ENCODE measurements at places on chromosomes 2 and 18.

- DNase-seq, result no peak
Measured at GRCh38 chr2:127598711-127599110, 47.2 kb upstream of the GPR17 start.

DNA sequence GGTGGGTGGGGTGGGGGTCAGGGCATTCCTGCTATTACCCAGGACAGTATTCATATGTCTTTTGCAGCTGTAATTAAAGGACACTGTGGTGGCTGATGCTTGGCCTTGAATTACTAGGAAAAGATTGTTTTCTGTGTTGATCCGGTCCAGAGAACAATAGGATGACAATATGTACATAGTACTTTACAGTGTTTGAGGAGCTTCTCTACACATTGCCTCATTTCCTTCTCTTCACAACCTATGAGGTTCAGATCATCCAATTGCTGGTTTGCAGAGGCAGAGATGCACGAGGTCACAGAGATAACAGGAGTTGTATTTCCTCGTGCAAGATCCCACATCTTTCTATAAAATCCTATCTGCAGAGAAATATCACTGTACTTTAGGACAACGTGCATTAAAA lies 119.5 kb downstream of the LIPG start:
- DNase-seq, result no peak

DNA sequence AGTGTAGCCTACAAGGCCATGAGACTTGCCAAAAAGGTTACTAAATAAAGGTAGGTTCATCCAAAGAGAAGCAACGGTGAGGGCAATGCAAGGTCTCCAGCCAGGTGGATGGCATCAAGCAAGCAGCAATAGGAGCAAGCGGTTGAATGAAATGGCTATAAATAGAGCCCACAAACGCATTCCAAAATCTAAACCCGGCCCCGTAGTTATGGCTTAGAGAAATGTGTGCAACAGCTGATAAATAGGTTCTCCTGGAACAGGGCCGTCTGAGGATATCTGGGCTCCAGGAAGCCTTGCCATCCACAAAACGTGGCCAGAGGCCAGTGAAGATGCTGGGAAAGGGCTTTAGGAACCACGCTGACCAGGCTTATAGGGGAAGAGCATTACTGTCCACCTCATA lies 146.1 kb upstream of the PID1 start:
- no peak for DNase-seq

- no peak for DNase-seq
Measured at GRCh38 chr2:164710837-164711765, 89.8 kb upstream of the GRB14 start.

- peak; percentile 14 for DNase-seq
Measured at GRCh38 chr2:224357098-224357901, 44.6 kb downstream of the FAM124B start.

GRCh38 chr2:180692322-180692721 lies 288.1 kb upstream of the UBE2E3 start:
- no peak for DNase-seq

DNA sequence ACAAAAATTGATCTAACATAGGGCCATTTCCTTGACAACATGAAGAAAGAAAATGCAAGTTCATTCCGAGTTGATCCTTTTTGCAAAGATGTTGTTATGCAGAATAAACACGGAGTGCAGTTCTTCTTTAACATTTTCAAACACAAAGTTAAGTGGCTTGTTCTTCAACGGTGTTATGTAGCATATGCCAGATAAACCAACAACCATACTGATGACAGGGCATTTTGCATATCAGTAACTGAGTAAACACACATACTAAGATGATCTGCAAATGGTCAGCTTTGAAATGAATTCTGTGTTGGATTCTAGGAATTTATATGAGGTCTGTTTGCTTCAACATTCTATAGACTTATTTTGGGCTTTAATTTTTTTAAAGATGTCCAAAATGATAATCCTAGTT lies 266.4 kb downstream of the GPD2 start:
- no peak for DNase-seq

DNA sequence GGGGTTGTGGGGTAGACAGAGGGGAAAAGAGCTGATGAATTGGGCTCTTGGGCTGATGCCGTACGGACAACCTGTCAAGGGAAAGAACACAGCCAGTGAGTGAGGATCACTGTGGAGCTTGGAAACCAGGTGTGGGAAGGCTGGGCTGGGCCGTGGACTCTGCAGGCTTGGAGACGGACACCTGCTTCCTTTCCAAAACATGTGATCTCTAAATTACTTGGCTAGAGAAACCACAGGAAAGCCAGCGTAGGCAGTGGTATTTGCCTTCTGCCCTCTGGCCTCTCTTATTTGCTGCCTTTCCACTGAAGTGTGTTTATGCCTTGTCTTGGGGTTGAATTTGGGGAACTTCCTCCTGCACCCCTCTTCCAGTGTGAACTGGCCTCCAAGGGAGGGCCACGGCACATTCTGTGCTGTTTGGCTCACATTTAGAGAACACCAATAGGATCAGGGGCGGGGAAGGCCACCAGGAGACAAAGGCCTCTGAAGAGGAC lies 267.7 kb downstream of the PRKCE start:
- DNase-seq, result no peak

- DNase-seq, result no peak
Measured at GRCh38 chr18:71242981-71243380, 954.1 kb downstream of the SOCS6 start.

GRCh38 chr2:46461011-46461674 lies 18.2 kb upstream of the TMEM247 start:
- peak; percentile 76 for DNase-seq

GRCh38 chr2:183825710-183826109 lies 701.5 kb downstream of the NUP35 start:
- no peak for DNase-seq

- DNase-seq, result no peak
Measured at GRCh38 chr2:29460190-29460589, 345.0 kb downstream of the CLIP4 start.

- DNase-seq, result no peak
Measured at GRCh38 chr2:186523791-186524190, 37.7 kb downstream of the ZC3H15 start.

GRCh38 chr2:195322324-195322723 lies 334.7 kb upstream of the SLC39A10 start:
- no peak for DNase-seq

GRCh38 chr2:238569507-238570195 lies 142.9 kb downstream of the ASB1 start:
- no peak for DNase-seq

GRCh38 chr2:52414561-52415295 lies 1352.9 kb upstream of the CHAC2 start:
- no peak for DNase-seq

DNA sequence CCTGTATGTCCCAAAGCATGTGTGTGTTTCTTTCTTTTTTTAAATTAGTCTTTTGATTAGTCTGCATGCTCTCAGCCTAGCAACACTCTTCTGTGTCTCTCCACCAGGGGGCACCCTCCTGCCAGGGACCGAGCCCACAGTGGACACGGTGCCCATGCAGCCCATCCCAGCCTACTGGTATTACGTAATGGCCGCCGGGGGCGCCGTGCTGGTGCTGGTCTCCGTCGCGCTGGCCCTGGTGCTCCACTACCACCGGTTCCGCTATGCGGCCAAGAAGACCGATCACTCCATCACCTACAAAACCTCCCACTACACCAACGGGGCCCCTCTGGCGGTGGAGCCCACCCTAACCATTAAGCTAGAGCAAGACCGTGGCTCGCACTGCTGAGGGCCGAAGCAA lies 93.8 kb downstream of the NRP2 start:
- no peak for DNase-seq

DNA sequence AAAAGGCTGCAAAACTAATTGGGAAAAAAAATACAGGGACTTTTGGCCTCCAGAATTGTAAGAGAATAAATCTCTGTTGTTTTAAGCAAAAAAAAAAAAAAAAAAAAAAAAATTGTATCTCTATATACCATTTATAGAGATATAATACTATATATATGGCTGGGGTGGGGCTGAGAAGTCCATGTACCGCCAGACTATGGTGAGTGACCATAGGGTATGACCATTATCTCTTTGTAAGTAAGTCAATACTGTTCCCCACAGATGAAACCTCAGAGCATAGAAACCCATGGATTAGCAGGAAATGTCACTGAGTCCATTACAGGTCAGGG lies 117.1 kb upstream of the MCFD2 start:
- no peak for DNase-seq

- no peak for DNase-seq
Measured at GRCh38 chr2:197360744-197361156, 50.2 kb upstream of the ANKRD44 start.

GRCh38 chr18:64201781-64202180 lies 52.9 kb upstream of the LINC00305 start:
- DNase-seq, result no peak

GRCh38 chr18:46110406-46110805 lies 6.2 kb downstream of the HAUS1 start:
- no peak for DNase-seq

DNA sequence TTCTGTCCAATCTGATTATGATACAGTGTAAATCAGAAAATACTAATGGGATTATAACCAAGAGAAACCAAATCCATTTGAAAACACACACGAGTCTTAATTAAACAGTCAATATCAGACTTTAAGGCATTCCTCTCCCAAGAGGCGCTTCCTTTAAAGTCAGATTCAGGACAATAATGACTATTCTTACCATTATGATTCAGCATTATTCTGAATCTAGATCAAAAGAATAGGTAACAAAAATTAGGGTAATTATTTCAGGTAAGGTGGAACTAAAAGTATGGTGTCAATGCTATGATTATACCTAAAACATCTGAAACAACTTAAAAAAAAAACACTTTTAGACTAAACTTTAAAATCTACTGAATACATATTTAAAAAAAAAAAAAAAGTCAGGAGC lies 12.3 kb downstream of the PSME4 start:
- no peak for DNase-seq

- DNase-seq, result no peak
Measured at GRCh38 chr2:16478434-16479210, 187.0 kb downstream of the CYRIA start.
